ENCODE measurements at places on chromosomes 11 and 22. TPM values are rescaled to one million over a fixed set of nuclear protein-coding genes. Genes with fewer than 3 reads are reported as not detected.

GRCh38 chr22:50734343-50734771, 3.6 kb upstream of the ACR start:
- no peak for DNase-seq

GRCh38 chr11:14645985-14646900, 2.6 kb downstream of the PDE3B start:
- DNase-seq, result no peak

DNA sequence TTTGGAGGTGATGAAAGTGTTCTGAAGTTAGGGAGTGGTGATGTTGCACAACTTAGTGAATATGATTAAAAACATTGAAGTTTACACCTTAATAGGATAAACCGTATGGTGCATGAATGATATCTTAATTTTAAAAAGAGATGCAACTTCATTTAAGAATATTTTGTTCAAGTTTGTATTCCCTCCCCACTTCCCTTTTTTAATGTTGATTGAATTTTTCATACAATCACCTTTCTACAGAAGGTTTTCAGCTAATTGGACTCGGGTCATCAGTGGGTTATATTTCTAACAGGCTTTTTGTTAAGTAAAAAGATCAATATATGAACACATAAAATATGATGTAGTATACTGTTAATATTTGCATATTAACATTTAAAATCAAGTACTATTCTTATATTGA, 72.6 kb downstream of the DDIAS start:
- no peak for DNase-seq

DNA sequence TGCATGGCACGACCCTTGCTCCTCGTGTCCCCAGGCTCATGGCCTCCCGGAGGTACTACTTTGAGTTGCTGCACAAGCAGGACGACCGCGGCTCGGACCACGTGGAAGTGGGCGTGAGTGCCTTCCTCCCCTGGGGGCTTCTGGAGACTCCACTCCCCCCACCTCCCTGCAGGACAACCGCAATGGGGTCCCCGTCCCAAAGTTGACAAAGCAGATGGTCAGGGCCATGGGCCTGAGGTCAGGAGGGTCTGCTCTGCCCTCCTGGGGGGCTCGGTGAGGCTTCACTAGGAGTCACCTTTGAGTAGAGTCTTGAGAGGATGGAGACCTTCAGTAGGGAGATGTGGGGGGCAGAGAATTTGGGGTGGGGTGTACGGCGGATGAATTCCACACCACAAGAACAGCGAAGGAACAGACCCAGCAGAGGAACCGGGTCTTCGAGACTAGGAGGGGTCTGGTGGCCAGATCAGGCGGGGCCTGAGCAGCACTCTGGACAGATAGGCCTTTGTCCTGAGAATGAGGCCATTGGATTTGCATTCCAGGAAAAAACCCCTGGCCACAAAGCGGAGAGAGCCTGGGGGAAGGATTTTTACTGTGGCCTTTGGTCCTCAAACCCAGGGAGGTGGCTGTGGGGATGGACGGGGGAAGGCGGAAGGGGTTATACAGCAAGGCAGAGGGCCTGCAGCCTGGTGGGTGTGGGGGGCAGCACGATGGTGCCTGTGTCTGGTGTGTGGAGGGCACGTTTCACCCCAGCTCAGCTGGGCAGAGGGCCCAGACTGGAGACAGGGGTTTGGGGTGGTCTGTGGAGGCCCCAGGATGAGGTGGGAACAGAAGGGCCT, 4.6 kb downstream of the B4GALNT4 start:
- DNase-seq, result no peak

- peak; percentile 52 for DNase-seq
These were observed 72.4 kb downstream of the TEAD1 start for GRCh38 chr11:12746593-12747097.

DNA sequence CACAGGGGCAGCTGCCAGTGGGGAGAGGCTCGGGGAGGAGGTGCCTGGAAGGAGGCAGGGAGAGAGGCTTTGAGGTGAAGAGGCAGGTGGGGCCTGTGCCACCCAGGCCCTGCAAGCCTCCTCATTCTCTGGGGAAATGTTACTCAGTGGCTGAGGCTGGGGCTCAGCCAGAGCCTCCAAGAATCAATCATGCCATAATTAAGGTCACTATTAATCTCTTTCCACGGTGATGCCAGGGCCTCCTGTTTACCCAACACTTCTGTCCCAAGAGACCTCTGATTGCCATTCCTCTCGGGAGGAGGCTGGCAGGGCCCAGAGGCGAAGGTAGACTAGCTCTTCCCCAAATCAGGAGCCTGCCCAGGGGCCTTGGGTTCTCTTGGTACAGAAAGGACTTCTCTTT, 38.4 kb downstream of the GDPD5 start:
- DNase-seq, result no peak

DNA sequence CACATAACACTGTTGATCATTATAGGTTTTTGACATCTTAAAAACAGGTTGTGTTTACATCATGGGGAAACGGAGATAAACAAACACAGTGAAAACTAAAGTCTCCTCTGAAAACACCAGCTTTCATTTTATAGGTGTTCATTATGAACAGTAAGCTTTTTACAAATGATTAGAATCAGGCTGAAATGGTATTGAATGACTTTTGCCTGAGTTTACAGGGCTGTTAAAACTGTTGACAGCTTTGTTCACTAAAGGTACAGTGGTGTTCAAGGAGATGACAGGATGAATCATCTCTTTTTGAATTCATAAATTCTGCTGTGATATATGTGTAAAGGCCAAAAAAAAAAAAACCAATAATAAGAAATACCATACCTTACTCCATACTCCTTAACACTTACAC, 184.6 kb upstream of the CNTN5 start:
- DNase-seq, result no peak

AGBL2 gene
- 0.77 TPM for polyA plus RNA-seq

FAT3 gene
- polyA plus RNA-seq, result 1.0 TPM

TMPRSS13 gene
- polyA plus RNA-seq, result 0.15 TPM

Data from hindlimb muscle (tissue), 1 donor.